Renal pelvis (tissue), 12 donors: ENCODE measurements at places on chromosomes 2 and 18. TPM values are rescaled to one million over a fixed set of nuclear protein-coding genes. Genes with fewer than 3 reads are reported as not detected.

- no peak for DNase-seq
Measured at GRCh38 chr2:231332388-231332787, 63.1 kb upstream of the B3GNT7 start.

Gene CHST10
- polyA plus RNA-seq: 23.6 TPM

Gene GKN1
- polyA plus RNA-seq: not detected

Gene DLGAP1
- 4.7 TPM for polyA plus RNA-seq

Gene TUBB6
- polyA plus RNA-seq: 77.6 TPM

- no peak for DNase-seq
Measured at GRCh38 chr2:240426845-240427721, 8.4 kb upstream of the GPC1 start.
